ENCODE measurements at places on chromosomes 16 and 17.

DNA sequence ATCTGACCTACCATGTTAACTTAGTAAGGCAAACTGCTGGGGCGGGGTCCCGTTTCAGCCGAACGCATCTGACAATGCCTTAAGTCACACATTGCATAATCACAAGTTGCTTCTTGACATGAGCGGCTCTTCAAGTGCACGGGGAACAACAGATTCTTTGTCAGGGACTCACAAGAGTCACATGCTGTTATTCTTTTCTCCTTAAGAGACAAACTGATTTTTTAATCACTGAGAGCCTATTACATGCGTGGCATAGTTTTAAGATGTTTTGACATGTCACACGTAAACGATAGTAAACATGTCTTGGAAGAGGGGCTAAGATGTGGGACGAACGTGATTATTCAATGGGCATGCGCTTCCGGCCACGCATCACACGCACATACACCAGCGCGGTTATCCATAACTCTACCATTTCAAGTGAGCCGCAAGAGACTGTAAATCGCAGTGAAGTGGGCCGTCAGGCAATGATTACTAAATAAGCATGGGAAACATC lies 63.4 kb downstream of the ADCY9 start:
- no peak for DNase-seq

GRCh38 chr16:23561586-23561985 lies 4.1 kb downstream of the UBFD1 start:
- no peak for DNase-seq

DNA sequence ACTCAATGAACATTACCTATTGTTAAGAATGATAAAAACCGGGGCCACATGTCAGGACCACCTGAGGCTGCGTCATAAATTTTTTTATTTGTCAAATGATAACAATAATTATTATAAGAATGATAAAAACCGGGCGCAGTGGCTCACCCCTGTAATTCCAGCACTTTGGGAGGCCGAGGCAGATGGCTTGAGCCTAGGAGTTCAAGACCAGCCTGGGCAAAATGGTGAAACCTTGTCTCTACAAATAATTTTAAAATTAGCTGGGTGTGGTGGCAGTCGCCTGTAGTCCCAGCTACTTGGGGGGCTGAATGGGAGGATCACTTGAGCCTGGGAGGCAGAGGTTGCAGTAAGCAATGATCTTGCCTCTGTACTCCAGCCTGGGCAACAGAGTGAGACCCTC lies 816 bp upstream of the SHMT1 start:
- no peak for DNase-seq

DNA sequence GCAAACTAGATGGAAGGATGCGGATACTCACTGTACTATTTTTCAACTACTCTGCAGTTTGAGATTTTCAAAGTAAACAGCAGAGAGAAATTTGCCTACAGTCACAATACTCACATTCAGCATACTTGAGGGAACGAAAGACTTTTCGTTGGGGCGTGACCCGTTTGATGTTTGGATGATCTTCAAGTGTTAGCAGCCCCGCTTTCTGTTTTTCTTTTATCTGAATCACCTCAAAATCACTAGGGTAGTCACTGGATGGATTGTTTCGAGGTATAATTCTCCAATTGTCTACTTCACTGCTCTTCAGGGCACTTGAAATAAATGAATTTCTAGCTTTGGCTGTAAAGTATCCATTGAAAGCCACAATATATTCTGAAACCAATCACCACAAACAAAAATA lies 17.8 kb downstream of the MBTPS1 start:
- DNase-seq, result no peak

GRCh38 chr17:31379597-31380205 lies 11.8 kb upstream of the RAB11FIP4 start:
- DNase-seq, result no peak

- DNase-seq, result no peak
These were observed 52.4 kb upstream of the ALOX12 start for GRCh38 chr17:6943406-6943805.
